Germinal center (tissue), 1 donor: ENCODE measurements at places on chromosomes 11 and 22.

GRCh38 chr11:65560555-65561418 lies 2.6 kb upstream of the LTBP3 start:
- DNase-seq = no peak

- DNase-seq = peak; percentile 74
These were observed 563 bp downstream of the BID start for GRCh38 chr22:17773606-17774205.

DNA sequence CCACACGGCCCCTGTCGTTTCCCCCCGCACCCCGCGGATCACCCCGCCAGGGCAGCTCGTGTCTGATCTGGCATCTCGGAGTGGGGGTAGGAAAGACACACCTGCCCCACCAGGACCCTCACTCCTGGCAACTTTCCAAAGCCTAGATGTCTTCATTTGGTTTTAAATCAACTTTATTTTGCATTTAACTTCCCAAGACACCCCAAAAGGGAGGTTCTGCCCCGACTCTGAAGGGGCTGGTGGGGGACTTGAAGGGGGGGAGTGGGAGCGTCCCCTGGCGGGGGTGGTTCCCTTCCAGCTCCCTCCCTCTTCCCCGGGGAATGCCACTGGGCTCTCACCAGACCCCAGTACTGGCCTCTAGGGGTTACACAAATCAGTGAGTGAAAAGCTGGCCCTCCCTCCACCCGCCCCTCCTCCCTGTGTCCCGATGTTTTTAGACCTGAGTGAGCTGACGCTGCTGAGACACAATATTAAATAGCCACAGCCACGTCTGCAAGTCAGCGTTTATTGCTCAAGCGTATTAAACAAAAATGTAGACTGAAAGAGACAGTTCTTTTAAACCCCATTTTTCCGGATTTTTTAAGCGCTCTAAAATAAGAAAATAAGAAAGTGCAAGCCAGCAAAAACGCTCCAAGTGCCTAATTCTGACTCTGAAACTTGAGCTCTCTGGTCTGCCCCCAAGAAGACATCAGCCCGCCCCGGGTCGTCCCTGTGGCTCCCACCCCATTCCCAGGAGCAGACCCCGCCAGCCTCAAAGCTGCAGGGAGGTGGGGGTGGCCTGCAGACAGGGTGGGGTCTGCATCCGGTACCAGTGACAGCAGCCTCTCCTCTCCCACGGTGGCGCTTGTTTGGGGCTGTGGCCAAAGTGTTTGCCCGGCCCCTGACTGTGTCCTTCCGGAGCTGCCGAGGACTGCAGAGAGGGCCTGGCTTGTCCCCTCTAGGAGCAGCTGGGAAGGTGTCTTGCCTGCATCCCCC lies 1.1 kb upstream of the TTLL8 start:
- DNase-seq = peak; percentile 72

DNA sequence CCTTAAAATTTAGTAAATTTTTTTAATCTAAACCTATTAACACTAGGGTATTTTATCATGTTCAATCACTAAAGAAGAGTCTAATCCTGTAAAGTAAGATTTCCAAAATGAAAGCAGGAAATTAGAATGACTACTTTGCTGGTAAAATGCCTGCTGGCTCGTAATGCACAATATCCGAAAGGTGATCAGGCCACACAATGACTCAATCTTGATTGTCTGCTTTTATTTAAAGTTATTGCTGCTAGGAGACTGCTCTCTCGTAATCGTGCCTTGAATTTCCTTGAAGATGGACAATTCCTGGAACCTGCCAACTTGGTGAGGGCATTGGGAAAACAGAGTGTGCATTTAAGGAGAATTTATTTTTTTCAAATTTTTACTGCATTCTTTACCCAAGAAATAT lies 1786.5 kb upstream of the RAG2 start:
- no peak for DNase-seq

GRCh38 chr11:14267861-14268635 lies 90.9 kb downstream of the RRAS2 start:
- no peak for DNase-seq

DNA sequence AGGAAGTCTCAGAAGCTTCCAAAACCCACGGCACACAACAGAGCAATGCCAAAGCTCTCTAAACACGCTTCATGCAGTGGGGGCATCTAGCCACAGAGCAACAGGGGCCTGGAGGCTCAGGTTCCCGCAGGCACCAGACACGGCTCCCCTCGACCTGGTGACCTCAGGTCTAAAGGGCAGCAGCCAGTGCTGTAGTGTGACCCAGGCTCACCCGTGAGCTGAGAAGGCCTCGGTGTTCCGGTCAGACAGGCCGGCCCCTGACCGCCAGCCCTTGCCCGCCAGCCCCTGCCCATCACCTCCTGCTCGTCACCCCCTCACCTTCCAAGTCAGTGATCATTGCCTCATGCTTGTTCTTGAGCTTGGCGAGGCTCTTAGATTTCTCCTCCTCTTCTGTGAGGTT lies 45.7 kb downstream of the APOL1 start:
- DNase-seq = no peak

DNA sequence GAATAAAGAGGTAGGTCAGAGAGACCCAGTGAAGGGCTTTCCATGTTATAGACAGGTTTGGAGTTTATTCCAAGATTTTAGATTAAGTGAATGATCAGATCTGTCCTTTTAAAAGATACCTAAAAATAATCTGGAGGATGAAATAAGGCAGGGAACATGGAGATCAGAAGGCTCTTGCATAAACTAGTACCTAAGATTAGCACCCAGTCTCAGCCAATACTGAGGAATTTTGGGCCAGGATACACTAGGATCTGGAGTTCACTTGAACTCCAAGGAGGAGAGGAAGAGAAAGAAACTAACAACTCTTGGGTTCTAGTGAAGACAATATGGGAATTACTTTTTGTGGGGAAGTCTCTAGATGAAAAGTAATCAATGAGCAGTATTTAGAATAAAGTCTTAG lies 47.9 kb upstream of the RAPSN start:
- no peak for DNase-seq

DNA sequence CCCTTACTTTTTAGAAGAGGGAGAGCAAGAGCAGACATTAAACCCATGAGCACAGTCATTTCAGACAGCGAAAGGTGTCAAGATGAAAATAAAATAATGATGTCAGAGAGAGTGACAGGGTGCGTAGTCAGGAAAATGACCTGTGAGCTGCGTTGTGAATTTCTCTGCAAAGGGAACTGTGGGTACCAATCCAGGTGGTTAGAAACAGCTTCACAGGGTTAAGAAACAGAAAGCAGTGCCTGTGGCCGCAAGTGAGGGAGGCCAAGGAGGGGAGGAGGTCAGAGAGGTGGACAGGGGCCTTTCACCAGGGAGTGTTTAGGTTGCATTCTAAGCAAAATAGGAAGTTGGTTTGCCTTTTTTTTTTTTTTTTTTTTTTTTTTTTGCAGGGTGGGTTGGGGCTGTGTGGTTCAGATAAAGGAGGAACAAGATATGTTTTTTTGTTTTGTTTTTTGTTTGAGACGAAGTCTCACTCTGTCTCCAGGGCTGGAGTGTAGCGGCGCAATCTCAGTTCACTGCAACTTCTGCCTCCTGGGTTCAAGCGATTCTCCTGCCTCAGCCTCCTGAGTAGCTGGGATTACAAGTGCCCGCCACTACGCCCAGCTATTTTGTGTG lies 7.9 kb downstream of the TIGD3 start:
- no peak for DNase-seq

GRCh38 chr11:122696662-122697061 lies 41.1 kb downstream of the UBASH3B start:
- DNase-seq = peak; percentile 59

DNA sequence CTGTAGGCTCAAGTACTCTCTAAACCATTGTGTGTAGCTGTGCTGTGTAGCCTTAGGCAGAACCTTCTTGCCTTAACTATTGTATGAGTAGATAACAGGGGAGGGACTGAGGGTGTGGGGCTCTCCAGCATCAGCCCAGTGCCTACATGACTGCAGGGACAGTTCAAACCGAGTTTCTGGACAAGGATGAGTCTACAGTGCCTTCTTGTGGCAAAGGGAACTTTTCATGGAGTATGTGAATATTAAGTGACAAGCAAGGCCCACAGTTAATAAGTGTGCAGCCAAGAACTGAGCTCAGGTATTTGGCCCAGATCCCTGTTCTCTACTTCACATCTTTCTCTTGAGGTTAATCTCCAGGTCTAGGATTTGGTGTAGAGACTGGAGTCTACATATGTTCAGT lies 424.4 kb upstream of the LARGE1 start:
- DNase-seq = no peak

DNA sequence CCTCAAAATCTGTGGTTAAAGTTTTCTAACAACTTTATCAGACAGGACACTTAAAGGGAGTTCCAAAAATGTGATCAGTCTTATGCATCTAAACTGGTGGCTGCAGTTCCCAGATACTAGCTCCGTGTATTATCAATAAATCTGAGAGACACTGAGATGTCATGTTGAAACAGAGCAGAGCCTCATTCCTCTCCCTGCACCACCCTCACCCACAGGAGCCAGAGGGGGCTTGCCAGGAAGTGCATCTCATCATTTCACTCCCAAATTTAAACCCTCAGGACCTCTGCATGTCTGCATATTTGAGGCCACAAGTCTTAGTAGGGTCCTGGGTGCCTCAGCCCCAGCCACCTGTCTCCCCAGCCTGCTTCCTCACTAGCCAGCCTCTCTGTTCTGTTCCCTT lies 167.4 kb upstream of the NTM start:
- DNase-seq = no peak

DNA sequence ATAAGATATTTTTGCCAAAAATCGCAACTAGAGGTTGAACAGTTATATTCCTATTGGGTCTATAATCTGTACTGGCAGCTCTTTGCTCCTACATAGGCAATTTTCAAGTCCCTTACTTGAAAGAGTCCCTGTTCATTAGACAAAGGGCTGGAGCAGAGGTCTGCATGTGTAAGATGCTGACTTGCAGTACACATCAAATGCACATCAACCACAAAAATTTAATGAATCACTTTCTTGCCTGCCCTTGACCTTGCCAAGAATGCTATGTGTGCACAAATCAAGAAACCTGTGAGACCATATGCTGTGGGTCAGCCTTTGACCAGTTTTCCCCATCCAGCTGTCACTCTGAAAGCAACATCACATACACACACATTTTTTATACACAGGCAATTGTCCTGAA lies 661.5 kb downstream of the LRRC4C start:
- no peak for DNase-seq
